ENCODE measurements at places on chromosomes 3 and 15.

DNA sequence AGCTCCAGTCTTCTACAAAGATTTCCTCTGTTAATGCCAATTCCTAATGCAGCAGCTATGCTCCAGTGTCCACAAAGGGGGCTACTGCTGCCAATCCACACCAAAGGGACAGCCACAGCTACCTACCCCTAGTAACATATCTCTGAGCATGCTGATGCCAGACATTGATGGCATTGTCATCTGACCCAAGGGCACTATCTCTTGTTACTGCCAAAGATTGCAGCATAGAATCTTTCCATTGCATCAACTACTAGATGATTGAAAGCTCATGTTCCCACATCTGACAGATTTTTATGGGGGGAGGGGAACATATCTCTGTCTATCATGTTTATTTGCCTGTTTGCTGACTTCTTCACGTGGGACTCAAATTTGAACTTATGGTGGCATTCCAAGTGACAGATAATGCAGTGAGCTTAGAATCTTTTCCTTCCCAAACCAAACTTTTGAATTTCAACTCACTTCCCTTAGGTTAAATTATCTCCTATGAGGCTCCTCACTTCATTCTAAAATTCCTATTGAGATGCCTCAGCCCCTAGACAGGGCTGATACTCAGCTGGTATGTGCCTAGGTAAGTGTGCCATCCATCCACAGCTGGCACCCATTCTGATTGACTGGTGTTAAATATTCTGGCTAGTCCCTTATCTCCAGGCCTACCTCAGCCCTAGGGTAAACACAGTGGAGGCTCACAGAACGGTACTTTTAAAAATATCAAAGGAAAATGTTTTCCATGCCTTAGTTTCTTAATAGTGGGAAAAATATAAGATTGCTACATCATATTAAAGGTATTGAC is 100.3 kb downstream of the STRIT1 start:
- DNase-seq = no peak

- DNase-seq = no peak
These were observed 882.8 kb downstream of the NAALADL2 start for GRCh38 chr3:175741951-175742350.

- no peak for DNase-seq
These were observed 104.2 kb upstream of the TGFBR2 start for GRCh38 chr3:30502051-30502741.

DNA sequence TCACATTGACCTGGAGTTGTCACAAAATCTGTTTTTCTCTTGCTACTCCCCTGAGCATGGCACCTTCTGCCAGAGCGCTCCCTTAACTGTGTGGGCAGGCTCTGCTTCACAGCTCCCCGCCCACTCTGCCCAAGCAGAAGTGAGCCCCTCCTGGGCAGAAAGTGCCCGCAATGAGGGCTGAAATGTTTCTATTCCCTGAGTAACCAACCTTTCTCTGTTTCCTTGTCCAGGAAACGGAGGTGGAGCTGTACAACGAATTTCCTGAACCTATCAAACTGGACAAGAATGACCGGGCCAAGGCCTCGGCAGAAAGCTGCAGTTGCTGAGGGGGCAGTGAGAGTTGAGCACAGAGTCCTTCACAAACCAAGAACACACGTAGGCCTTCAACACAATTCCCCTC is 66.3 kb upstream of the ACAD9 start:
- DNase-seq = no peak

DNA sequence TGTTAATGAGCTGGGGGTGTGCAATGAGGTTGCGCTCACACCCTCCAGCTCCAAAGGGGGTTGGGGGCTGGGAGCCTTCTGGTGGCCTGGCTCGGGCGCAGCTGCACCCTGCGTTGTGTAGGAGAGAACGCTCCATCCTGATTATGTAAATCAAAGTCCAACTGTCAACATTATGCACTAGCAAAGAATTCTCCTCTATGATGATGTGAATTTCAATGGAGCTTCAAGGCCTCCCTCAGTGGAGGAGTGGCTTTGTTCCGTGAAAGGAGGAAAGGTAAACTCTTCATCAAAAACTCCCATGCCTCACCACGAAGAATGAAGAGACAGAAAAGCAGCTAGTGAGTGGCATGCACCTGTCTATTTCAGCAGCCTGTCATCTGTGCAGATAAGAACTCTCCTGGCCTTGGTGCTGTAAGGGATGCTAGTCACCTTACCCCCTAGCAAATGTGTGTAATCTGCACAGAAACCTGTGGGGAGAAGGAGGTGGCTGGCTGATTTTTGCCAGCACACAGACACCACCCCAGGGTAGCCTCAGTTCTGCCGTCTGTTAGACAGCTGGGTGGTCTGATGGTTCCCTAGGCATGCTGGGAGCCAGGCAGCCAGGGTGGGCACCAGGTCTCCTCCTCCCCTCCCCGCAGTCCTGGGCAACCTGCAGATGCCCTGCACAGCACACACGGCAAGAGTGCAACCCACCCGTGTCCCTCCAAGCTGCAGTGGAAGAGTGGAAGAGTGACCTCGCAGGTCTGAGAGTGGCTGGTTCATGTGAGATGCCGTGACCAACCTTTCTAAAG is 47.0 kb upstream of the TRPM1 start:
- DNase-seq = no peak

GRCh38 chr15:92003515-92004067 is 150.1 kb downstream of the SLCO3A1 start:
- no peak for DNase-seq

- no peak for DNase-seq
These were observed 587 bp downstream of the PIGX start for GRCh38 chr3:196712514-196713413.

- no peak for DNase-seq
These were observed 10.0 kb upstream of the TM2D3 start for GRCh38 chr15:101662203-101662602.

DNA sequence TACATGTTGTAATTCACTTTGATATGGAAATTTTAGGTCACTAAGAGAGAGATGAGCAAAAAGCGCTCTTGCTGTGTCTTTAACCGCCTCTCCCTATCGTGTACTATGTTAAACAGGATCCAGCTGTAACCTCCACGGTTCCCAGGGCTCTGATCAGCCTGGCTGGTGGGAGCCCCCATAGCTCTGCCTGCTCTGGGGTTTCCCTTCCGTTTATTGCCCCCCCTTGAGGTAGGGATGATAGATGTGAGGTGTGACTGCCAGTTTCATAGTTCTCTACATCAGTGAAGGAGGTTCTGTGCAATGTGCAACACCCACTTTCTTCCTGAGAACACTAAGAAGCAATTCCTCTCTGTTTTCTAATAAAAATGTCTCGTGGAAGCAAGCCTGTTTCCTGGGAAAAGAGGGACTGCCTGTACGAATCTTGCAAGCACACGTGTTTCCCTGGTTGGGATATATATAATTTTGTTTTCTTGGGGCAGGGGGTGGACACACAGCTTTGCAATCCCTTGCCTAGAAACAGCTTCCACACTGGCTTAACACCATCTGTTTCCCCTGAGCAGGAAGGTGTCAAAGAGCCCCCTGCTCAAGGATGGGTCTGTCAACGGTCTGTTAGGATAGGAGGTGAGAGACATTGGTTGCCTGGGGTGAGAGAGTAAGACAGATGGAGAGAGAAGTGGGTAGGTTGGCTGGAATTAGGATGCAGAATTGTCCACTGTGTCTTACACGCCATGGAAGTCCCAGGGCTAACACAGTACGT is 23.8 kb downstream of the CORO2B start:
- no peak for DNase-seq

DNA sequence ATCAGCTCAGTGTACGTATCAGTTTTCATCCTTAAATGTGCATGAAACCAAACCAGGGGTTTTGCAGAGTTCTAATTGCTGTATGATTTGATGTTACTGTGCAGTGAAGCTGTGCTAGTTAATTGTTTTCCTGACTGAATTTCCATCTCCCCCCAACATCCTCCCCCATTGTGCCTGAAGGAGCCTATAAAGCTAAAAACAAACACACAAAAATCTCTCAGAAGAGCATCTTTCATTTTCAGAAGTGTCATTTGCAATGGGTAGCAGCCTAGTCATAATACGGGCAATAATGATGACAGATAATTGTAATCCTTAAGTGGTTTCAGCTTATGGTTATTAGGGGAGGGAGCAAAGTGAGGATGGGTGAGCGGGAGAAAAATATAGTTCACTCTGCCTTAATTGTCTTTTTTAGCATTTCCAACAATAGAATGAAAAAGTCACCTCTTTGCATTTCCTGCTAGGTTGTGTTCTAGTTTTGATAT is 207.9 kb upstream of the TBL1XR1 start:
- no peak for DNase-seq

DNA sequence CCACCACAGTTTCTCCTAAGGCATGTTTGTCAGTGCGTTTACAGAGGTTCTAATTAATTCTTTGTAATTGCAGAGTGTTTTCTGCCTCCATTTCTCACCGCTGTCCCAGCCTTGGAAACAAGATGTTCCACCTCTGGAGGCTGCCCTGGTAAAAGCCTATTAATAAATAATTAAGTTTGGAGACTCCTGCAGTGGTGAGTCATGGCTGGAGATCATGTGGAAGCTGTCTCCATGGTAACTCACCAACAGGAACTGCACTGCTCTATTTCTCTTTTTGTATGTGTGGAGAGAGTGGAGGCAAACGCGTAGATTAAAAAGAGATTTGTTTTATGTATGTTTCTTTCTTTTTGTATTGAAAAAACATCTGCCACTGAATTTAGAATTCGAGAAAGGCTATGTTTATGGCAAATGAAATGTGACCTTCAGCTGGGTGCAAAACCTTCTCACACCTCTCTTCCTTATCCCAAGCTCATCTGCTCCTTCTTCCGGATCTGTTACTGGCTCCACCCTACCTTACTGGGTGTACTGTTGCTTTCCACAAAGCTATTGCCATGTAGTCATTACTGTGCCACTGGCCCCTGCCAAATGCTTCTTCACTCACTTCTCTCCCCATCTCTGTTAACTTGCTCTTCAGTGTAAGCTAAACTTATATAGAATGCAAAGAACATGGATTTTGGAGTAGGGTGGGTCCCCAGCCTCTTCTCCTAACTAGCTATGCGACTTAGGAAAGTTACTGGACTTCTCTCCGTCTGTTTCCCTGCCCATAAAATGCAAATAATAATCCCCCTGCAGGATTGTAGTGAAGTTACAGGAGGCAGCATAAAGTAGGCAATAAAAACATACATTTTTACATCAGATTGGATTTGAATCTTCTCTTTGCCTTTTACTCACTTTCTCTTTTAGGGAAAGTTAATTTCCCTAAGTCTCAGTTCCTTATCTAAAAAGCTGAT is 778.5 kb downstream of the NTRK3 start:
- no peak for DNase-seq

DNA sequence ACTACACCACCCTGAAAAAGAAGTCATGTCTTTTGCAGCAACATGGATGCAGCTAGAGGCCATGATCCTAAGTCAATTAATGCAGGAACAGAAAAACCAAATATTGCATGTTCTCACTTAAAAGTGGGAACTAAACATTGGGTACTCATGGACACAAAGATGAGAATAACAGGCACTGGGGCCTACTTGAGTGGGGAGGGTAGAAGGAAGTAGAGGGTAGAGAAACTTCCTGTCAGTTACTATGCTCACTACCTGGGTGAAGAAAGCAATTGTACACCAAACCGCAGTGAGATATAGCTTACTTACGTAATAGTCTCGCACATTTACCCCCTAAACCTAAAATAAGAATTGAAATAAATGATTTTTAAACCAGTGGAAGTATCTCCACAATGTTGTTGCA is 480.5 kb upstream of the ARRDC4 start:
- no peak for DNase-seq

GRCh38 chr3:139304383-139304782 is 39.4 kb upstream of the MRPS22 start:
- no peak for DNase-seq

DNA sequence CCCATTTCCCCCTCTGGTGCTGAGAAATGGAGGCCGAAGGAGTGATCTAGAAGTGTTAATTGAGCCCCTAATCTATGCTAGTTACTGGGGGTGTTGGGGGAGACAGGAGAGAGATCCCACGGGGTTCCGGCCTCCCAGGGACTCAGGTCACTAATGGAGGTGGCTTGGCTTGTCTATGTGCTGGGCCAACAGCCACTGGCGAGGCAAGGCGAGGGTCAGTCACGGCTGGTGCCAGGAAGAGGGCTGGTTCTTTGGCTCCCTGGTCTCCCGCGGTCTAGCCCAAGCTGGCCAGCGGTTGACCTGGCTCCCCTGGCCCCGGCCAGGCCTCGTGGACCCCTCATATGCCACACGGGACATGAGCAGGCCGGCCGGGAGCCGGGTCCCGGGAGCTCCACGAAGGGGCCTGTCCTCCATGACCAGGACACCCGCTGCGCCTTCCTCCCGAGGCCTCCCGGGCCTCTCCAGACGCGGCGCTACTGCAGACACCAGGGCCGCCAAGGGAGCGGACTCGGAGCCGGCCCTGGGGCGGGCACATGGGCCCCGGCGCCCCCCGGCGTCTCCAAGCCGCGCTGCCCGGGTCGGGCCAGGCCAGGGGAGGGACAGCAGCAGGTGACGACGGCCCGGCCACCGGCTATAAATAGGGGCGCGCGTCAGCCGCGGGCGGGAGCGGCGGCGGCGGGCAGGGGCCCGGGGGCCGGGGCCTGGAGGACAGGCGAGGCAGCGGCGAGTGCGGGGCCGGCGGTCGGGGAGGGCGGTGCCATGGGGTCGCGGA is at the start of gene ALPK3:
TSS of gene ALPK3 (plus strand) at position 663 of the 772 bp plus-strand sequence. CDS start at position 760, 97 bp downstream.
- DNase-seq = no peak

DNA sequence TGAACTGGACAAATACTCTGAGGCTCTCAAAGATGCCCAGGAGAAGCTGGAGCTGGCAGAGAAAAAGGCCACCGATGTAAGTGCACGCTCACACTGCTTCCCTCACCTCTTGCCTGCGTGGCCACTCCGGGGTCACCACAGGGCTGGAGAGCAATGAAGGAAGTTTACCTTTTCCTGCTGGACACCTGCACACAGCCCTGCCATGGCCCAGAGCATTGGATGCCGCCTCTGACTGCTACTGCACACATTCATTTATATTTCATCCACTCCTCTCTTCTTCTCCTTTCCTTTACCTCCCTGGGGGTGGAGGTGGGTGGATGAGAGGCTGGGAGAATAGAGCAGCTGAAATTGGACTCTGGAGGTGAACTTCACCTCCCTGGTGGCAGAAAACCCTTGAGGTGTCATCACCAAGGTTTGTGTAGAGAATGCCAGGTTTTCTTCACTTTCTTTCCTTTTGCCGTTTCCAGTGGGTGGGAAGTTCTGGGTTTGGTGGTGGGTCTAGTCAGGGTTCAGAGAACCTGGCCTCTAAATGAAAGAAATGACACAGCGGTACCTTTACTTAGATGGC is 1.6 kb downstream of the TPM1 start:
- no peak for DNase-seq

DNA sequence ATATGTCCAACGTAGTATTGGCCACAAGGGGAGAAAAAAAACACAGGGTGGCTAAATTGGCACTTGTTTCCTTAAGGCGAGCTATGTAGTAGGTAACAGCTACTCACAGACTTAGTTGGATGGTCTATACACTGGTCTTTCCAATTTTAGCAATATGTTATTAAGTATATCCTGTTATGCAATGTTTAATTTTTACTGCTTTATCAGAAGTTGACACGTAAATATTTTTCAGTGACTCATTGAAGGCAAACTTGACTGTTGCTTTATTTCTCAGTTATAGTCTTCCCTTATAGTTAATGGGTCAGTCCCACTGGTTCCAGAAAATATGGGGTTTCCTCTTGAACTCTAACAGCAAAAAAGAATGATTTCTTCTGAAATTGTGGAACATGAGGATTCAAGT is 46.5 kb downstream of the ADPGK start:
- no peak for DNase-seq

GRCh38 chr3:150771600-150771999 is 8.6 kb upstream of the SIAH2 start:
- no peak for DNase-seq
